Stromal cell of bone marrow (primary cell): ENCODE measurements at places on chromosomes 1 and 21.

DNA sequence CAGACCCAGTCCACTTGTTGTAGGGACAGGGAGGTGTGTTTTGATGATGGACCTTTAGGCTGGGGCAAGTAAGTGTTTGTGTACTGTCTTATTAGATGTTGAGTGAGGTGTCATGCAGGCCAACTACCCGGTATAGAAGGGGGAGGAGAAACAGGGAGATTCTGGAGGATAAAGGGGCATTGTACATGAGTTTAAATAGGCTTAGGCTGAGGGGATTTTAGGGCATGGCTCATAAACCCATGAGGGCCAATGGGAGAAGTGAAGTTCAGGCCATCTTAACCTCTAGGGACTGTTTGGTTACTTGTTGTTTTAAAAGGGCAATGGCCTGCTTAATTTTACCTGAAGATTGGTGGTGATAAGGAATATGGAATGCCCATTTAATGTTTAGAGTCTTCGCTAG lies 38.2 kb upstream of the PLA2G5 start:
- DNase-seq = no peak

- no peak for DNase-seq
Measured at GRCh38 chr21:32348604-32349332, 44.0 kb downstream of the URB1 start.

GRCh38 chr1:913491-914130 lies 10.1 kb upstream of the SAMD11 start:
- no peak for DNase-seq

DNA sequence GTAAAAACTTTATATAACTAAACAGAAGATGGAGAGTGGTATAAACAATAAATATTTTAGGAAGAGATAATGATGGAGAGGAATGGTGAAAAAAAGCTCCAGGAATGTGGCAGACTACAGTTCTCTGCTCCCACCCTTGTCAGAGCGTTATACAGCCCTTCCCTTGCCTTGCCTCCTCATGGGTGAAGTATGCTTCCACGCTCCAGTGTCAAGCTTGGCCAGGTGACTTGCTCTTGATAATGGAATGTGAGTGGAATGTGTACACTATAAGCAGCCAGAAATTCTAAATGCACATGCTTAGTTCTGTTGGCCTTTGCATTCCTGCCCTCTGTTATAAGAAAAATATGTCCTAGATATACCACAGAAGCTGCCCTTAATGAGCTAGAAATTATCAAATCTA lies 24.7 kb upstream of the POGK start:
- no peak for DNase-seq

- DNase-seq = no peak
Measured at GRCh38 chr1:25477448-25478034, 46.8 kb downstream of the MACO1 start.

DNA sequence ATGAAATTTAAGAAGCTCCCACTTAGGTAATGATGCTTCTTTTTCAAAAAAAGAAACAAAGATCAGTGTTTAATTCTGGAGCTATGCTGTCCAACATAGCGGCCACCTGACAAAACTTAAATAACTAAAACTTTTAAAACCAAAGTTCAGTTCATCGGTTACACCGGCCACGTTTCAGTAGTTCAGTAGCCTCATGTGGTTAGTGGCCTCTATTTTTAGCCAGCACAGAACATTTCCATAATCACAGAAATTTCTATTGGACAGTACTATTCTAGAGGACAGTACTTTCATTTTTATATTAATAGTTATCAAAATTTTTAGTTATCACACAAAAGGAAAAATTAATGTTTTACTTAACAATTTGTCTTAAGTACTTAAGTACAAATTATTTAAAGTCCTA lies 141.0 kb downstream of the USP25 start:
- DNase-seq = no peak
